ENCODE measurements at places on chromosomes 3 and 15.

DNA sequence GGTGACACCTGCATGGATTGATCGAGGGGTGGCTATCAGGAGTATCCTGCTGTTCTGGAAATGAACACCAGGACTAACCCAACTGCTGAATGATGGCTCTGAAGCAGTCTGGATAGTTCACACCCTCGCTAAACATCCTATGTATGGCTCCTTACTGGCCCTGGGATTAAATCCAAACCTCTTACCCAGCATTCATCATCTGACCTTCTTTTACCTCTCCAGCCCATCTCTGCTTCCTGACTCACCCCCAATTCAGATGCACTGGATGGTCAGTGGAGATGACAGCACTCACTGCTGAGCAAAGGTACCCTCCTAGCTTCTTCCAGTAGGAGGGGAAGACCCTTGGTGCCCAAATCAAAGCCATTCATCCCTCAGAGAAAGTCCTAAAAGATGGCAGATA is 235.2 kb upstream of the TRIM42 start:
- H3K27ac ChIP-seq = no peak overlapping the region
- H3K27me3 ChIP-seq = no peaks in the 10 kb centered on the region
- no peaks in the 10 kb centered on the region for H3K4me1 ChIP-seq
- H3K36me3 ChIP-seq = no peaks in the 10 kb centered on the region
- DNase-seq = no peak

GRCh38 chr3:14490831-14491230 is 49.3 kb downstream of the GRIP2 start:
- no peak overlapping the region for H3K27ac ChIP-seq
- no peaks in the 10 kb centered on the region for H3K36me3 ChIP-seq
- H3K27me3 ChIP-seq = no peaks in the 10 kb centered on the region

DNA sequence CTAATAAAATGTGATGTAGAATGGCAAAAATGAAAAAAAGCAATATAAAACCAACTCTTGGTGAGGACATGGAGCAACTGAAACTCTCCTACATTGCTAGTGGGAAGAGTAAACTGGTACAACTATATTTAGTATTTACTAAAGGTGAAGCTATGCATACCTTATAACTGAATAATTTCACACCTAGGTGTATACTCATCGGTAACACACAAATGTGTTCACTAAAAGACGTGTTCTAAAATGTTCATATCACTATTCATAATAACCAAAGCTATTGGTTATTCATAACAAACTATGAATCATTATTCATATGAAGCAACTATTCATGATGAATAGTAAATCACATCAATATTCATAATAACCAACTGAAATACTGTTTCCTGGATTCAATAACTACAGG is 1030.3 kb downstream of the ROBO2 start:
- H3K4me3 ChIP-seq = no peak overlapping the region
- no peaks in the 10 kb centered on the region for H3K27me3 ChIP-seq
- DNase-seq = no peak
- H3K4me1 ChIP-seq = no peaks in the 10 kb centered on the region
- H3K36me3 ChIP-seq = no peaks in the 10 kb centered on the region

GRCh38 chr3:165544432-165544831 is 292.8 kb downstream of the BCHE start:
- H3K4me3 ChIP-seq = no peak overlapping the region
- no peak for DNase-seq
- no peak overlapping the region for H3K27ac ChIP-seq
- H3K4me1 ChIP-seq = no peaks in the 10 kb centered on the region
- H3K27me3 ChIP-seq = no peaks in the 10 kb centered on the region

- DNase-seq = no peak
- H3K27me3 ChIP-seq = no peaks in the 10 kb centered on the region
- no peaks in the 10 kb centered on the region for H3K4me1 ChIP-seq
Measured at GRCh38 chr15:68235022-68235421, 5.5 kb upstream of the CLN6 start.

DNA sequence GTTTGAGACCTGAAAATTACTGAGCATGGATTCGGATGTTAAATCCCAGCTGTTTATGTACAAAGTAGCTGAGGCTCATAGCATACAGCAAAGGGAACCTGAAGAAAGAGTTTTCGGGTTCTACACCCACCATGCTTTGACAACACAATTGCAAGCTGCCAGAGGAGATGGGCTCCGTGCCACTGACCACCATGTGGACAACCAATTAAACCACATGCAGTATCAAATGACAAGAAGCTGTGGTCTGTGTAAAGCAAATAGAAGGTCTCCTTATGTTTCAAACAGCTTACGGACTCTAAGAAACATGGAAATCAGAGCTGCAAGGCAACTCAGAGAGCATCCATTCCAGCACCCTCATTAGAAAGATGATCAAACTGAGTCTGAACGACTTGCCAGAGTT is 12.9 kb downstream of the GABRB3 start:
- H3K4me1 ChIP-seq = no peaks in the 10 kb centered on the region
- DNase-seq = no peak
- no peaks in the 10 kb centered on the region for H3K27me3 ChIP-seq
- H3K36me3 ChIP-seq = no peaks in the 10 kb centered on the region
- H3K4me3 ChIP-seq = no peak overlapping the region

DNA sequence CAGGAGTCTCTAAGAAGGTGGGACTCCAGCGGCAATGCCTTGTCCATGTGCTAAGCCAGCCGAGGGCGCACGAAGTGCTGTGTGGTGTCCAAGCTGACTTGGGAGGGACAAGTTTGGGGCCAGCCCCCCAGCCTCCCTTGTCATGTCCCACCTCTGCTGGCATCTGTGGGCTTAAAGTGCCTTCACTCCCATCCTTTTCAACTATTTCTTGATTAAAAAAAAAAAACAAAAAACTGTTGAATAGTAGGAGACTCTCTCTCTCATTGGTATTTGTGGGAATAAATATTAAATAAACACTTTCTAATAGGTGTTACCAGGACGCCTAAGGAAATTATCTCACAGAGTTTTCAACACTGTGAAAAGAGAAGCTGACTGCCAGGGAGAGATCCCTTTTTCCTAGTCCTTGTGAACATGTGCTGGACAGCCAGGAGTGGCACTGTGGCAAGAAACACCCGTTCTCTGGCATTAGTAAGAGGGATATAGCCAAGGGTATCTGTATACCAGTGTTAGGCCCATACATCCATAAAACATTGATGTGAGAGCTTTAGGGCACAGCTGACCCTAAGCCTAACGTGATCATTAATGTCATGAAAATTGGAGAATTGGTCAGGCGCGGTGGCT is 158.0 kb downstream of the IGF1R start:
- no peaks in the 10 kb centered on the region for H3K27me3 ChIP-seq
- DNase-seq = no peak

GRCh38 chr15:97678656-97679055 is 281.8 kb upstream of the ARRDC4 start:
- H3K4me3 ChIP-seq = no peak overlapping the region
- no peak overlapping the region for H3K27ac ChIP-seq
- DNase-seq = no peak
- H3K4me1 ChIP-seq = no peaks in the 10 kb centered on the region
- no peaks in the 10 kb centered on the region for H3K27me3 ChIP-seq

GRCh38 chr3:151971814-151972579 is 98.6 kb downstream of the SUCNR1 start:
- no peaks in the 10 kb centered on the region for H3K27me3 ChIP-seq
- no peaks in the 10 kb centered on the region for H3K4me1 ChIP-seq
- H3K4me3 ChIP-seq = no peak overlapping the region
- no peak overlapping the region for H3K27ac ChIP-seq

DNA sequence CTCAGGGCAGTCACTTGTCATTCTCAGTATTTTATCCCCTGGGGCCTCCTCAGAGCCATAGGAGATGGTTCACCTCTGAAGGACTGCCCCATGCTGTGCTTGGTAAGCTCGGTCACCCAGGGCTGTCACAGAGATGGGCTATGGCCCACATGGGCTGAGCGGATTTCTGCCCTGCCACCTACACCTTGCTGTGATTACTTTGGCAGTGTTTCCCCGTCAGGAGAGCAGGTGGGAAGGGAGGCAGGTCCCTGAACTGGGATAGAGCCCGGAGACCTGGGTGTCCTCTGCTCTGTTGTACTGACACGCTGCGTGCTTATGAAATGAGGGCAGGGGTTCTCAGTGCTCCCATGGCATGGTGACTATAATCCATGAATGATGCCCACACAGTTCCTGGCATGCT is 48.9 kb downstream of the APBA2 start:
- H3K4me3 ChIP-seq = no peak overlapping the region
- no peaks in the 10 kb centered on the region for H3K36me3 ChIP-seq
- H3K27me3 ChIP-seq = no peaks in the 10 kb centered on the region
- DNase-seq = no peak

- no peak overlapping the region for H3K4me3 ChIP-seq
- no peak for DNase-seq
- no peak overlapping the region for H3K27ac ChIP-seq
- H3K27me3 ChIP-seq = no peaks in the 10 kb centered on the region
Measured at GRCh38 chr15:62452667-62453066, 287.6 kb upstream of the C2CD4B start.

GRCh38 chr3:122858373-122858772 is 63.5 kb downstream of the SLC49A4 start:
- H3K4me1 ChIP-seq = no peaks in the 10 kb centered on the region
- no peaks in the 10 kb centered on the region for H3K36me3 ChIP-seq
- no peak for DNase-seq
- H3K4me3 ChIP-seq = no peak overlapping the region
- no peaks in the 10 kb centered on the region for H3K27me3 ChIP-seq
- no peak overlapping the region for H3K27ac ChIP-seq

GRCh38 chr3:184474897-184475296 is 86.7 kb upstream of the EPHB3 start:
- no peak overlapping the region for H3K4me3 ChIP-seq
- DNase-seq = no peak
- no peaks in the 10 kb centered on the region for H3K4me1 ChIP-seq
- H3K27me3 ChIP-seq = no peaks in the 10 kb centered on the region

DNA sequence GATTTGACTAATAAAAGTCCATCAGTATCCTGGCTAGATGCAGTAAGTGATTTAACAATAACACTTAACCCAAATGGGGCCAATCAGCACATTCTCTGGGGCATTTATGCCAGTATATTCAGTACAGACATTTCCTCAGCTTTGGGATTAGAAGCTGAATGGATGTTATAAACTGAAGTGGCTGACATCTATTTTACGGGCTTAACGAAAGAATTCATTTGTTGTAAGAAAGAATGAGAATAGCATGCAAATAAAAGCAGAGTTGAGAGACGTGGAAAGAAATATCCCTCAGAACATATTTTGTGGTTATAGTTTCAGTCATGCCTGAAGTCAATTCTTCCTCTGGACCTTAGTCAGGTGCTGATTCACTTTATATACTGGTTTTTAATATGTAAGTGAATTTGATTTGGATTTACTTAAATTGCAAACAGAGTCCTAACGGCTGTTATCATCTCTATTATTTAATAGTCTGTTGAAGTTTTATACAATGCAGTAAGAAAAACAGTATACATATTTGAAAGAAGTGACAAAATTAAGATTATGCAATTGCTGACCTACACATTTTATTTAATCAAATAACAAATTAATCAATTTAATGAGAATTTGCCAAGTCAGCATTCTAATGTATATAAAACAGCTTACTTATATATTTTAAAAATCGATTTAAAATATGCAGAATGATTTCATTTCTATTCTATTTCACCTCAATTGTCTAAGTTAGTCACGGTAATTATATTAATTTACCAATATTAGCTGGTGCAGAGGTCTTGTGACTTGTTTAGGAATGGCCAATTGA is 513.9 kb upstream of the CADM2 start:
- no peak overlapping the region for H3K27ac ChIP-seq
- H3K36me3 ChIP-seq = no peaks in the 10 kb centered on the region
- H3K27me3 ChIP-seq = no peaks in the 10 kb centered on the region
- H3K4me1 ChIP-seq = no peaks in the 10 kb centered on the region
- no peak for DNase-seq

GRCh38 chr3:147428754-147429153 is 19.6 kb downstream of the ZIC1 start:
- no peaks in the 10 kb centered on the region for H3K4me1 ChIP-seq
- no peak overlapping the region for H3K27ac ChIP-seq
- no peak overlapping the region for H3K4me3 ChIP-seq
- no peaks in the 10 kb centered on the region for H3K27me3 ChIP-seq

- H3K36me3 ChIP-seq = no peaks in the 10 kb centered on the region
- H3K27ac ChIP-seq = no peak overlapping the region
- no peaks in the 10 kb centered on the region for H3K4me1 ChIP-seq
- no peak overlapping the region for H3K4me3 ChIP-seq
- DNase-seq = no peak
Measured at GRCh38 chr15:59543721-59544547, 67.6 kb upstream of the GCNT3 start.

GRCh38 chr3:30895329-30895728 is 868 bp upstream of the GADL1 start:
- no peak for DNase-seq
- no peaks in the 10 kb centered on the region for H3K36me3 ChIP-seq
- no peak overlapping the region for H3K4me3 ChIP-seq
- H3K27me3 ChIP-seq = peaks cover 19% of the 10 kb centered on the region
- H3K4me1 ChIP-seq = no peaks in the 10 kb centered on the region

- H3K27ac ChIP-seq = no peak overlapping the region
- no peaks in the 10 kb centered on the region for H3K27me3 ChIP-seq
- no peaks in the 10 kb centered on the region for H3K4me1 ChIP-seq
- DNase-seq = no peak
Measured at GRCh38 chr15:83174891-83175290, 32.7 kb downstream of the HDGFL3 start.

DNA sequence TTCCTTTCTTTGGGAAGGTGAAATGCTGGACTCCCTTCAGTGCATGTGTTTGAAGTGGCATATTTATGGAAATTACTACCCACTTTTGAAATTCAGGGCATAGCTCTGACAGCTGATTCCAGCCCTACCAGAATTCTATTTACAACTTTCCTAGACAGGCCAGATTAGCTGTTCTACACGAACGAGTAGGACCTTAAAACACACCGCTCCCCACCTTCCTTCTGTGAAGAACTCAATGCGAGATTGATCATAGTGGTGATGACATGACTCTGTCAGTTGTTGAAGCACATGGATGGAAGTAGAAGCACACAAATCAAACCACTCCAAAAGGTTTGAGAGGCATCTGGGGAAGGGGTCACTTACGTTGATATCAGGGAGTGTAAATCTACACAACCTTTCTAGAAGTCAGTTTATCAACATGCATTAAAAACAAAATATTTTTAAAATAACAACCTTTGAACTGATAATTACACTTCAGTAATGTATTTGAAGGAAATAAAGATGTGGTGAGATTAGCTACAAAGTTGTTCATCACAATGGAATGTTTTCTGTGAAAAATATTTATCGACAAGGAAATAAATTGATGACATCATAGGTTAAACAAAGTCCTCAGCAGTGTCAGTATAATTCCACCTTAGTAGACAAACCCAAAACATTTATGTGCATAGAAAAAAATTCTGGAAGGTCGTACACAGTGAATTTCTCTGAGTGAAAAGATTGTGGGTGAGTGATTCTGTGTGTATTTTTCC is 29.8 kb downstream of the RARB start:
- no peaks in the 10 kb centered on the region for H3K4me1 ChIP-seq
- H3K4me3 ChIP-seq = no peak overlapping the region
- no peak for DNase-seq
- H3K36me3 ChIP-seq = no peaks in the 10 kb centered on the region
- H3K27me3 ChIP-seq = no peaks in the 10 kb centered on the region

Data from breast epithelium (tissue), 4 donors.